NB4 (cell line): ENCODE measurements at places on chromosomes 4 and X.

GRCh38 chrX:67612231-67612630 is 68.4 kb downstream of the AR start:
- DNase-seq: no peak

GRCh38 chr4:153154007-153154975 is 50.0 kb upstream of the TRIM2 start:
- DNase-seq: no peak

DNA sequence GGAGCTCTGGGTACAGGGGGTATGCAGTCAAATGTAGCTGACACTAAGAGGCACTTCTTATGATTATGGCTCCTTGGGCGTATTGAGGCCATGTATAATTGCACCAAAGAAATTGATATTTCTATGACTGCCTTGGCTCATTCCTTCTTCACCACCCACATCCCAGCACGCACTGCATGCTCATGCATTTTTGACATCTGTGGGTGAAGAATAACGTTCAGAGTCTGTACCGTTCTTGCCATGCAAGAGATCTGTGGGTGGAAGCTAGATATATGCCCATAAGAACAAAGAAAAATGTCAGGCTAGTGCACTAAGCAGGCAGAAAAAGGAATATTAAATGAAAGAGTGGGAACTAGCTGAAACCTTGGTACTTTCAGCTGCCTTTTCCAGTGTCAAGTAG is 93.4 kb downstream of the EMCN start:
- DNase-seq: no peak

DNA sequence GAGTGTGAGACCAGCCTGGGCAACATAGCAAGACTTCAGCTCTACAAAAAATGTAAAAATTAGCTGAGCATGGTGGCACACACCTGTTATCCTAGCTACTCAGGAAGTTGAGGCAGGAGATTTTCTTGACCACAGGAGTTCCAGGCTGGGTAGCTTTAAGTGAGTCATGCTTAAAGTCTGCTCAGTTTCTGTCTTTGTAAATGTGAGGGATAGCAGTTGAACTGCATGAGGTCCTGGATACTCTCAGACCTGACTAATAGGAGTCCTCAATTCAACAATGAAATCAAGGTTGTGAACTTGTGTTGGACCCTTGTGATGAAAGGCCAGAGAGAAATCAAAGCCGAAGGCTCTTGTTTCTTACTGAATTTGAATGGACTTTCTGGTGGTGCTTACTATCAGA is 45.2 kb downstream of the STARD8 start:
- DNase-seq: no peak

- no peak for DNase-seq
Observed at GRCh38 chr4:46839128-46839527, 69.9 kb downstream of the COX7B2 start.

GRCh38 chr4:38365748-38366310 is 298.2 kb upstream of the KLF3 start:
- no peak for DNase-seq

GRCh38 chr4:5277079-5277478 is 225.8 kb downstream of the STK32B start:
- DNase-seq: no peak
